ENCODE measurements at places on chromosomes 4 and X.

DNA sequence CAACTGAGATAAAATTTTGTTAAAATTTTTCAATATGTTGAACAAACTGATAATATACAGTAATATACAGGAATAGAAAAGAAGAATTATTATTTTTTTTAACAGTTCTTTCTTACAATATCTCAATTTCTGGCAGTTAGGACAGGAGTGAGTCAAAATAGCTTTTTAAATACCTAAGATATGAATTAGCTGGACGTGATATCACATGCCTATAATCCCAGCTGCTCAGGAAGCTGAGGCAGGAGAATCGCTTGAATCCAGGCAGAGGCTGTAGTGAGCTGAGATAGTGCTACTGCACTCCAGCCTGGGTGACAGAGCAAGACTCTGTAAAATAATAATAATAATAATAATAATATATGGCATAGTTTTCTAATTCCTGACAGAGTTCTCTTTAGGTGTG lies 1039.3 kb downstream of the STPG2 start:
- DNase-seq, result no peak

DNA sequence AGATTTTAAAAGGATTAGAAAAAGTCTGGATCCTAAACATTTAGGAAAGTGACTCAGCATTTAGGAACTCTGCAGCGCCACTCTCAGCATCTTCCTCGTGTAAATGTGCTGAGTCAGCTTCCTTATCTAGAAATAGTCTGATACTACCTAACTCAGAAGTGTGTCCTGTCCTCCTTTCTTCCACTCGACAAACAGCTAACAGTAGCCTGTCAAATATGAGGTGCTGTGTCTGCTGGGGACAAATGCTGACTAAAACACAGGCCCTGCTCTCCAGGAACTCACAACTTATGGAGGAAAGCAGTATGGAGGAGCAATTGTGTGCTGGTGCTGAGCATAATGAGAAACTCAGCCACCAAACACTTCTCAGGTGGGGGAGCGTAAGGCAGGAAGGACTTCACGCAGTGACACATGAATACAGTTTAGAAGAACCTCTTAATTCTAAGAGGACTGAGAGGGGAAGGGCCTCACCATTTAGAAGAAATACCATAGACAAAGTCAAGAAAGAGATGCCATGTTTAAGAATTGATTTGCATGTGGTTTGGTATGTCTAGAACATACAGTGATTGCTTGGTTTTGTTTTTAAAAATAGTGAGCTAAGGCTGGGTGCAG lies 125.3 kb downstream of the SOWAHB start:
- no peak for DNase-seq

GRCh38 chr4:177455561-177455970 lies 13.3 kb upstream of the AGA start:
- DNase-seq, result no peak

DNA sequence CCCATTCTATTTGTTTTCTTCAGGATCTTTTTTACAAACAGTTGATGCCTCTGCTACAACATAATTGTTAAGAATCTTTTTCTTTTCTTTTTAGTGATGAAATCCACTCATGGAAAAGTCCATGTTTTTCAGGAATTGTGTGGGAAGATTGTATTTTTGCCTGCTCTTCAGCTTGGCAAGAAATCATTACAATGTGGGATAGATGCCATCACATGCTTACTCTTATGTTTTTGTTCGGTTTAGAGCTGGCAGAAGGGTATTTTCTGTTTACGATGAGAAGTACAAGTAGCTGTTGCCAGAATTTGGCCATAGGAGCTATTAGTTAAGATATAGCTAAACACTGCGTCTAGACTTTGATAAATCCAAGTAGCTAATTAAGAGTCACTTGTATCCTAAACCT lies 2585.3 kb downstream of the ARAP2 start:
- DNase-seq, result no peak

GRCh38 chrX:133979641-133980230 lies 5.7 kb downstream of the GPC3 start:
- DNase-seq, result no peak

DNA sequence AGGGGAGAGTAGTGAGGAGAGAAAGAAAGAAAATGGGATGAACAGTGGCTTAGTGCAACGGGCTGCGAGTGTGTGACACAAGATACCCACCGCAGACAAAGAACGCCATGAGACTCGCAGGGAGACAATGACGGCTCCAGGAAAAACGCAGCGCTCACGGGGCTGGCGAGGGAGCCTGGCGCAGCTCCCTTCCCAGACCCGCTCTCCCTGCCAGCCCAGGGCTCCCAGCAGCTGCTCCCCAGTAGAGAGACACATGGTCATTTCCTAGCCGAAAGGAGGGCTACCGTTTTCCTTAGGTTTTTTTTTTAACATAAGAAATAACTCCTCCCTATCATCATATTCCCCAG lies 149.5 kb downstream of the MAML3 start:
- DNase-seq, result no peak

DNA sequence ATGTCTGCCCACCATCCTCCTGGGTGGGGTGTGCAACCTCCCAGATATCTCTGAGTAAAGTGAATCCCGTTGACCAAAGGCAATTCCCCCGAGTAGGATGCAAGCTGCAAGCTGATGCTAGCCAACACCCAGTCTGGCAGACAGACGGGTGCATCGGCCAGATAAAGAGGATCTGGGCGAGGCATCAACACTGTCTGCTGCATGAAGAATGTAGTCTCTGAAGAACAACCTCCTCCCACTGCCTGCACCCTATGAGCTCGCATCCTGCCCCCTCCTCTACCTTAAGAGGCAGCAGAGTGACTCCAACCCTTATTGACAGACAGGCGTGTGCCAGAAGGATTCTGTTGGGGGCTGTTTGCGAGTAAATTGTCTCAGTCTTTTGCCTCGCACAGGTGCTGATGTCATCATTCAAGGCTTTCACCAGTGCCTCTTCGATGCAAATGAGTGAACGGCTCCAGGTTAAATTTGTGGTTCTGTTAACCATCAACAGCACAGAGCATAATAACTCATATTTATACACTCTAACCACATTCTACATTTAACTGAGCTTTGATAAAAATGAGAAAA lies 546.9 kb downstream of the BCOR start:
- DNase-seq, result no peak

- DNase-seq, result no peak
Observed at GRCh38 chrX:80876877-80877276, 67.2 kb upstream of the BRWD3 start.

GRCh38 chr4:86484241-86484640 lies 109.9 kb upstream of the PTPN13 start:
- DNase-seq, result no peak

GRCh38 chrX:87583679-87584078 lies 66.1 kb downstream of the KLHL4 start:
- no peak for DNase-seq

- DNase-seq, result no peak
Observed at GRCh38 chrX:71198066-71198465, 25.0 kb upstream of the GJB1 start.

- DNase-seq, result no peak
Observed at GRCh38 chr4:174910271-174910670, 7.9 kb upstream of the ADAM29 start.

DNA sequence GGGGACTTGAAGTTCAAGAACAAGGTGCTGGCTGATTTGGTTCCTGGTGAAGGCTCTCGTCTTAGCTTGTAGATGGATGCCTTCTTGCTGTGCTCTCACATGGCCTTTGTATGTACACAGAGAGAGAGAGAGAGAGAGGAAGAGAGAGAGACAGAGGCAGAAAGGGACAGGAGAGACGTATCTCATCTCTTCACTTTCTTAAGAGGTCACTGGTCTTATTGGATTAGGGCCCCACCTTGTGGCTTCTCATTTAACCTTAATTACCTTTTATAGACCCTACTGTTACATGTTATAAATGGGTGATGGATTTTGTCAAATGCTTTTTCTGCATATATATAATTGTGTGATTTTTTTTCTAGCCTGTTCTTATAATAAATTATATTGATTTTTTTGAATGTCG lies 1444.2 kb downstream of the ADGRL3 start:
- DNase-seq, result peak; percentile 18

- DNase-seq, result no peak
Observed at GRCh38 chr4:174204164-174204831, 79.2 kb downstream of the FBXO8 start.

- no peak for DNase-seq
Observed at GRCh38 chr4:169761846-169762245, 4.1 kb upstream of the HPF1 start.

GRCh38 chr4:86946868-86947500 lies 12.2 kb downstream of the AFF1 start:
- DNase-seq, result no peak

DNA sequence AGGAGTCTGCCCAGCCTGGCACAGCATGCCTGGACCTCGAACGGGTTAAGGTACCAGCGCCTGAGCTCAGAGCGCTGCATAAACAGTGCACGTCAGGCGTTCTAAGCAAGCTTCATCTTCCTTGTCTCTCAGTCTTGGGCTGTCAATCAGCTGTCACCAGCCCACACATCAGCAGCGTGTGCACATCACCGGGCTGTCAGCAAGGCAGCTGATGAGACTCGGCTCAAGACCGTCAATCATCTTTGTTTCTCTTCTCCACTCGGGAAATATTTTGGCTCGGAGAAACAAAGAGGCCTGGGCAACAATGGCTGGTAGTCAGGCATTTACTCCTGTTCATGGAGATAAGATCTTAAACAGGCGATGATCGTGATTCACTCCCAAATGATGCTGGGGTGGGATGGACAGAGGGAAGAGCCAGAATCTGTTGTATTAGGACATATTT lies 141.3 kb downstream of the LDB2 start:
- DNase-seq, result no peak

DNA sequence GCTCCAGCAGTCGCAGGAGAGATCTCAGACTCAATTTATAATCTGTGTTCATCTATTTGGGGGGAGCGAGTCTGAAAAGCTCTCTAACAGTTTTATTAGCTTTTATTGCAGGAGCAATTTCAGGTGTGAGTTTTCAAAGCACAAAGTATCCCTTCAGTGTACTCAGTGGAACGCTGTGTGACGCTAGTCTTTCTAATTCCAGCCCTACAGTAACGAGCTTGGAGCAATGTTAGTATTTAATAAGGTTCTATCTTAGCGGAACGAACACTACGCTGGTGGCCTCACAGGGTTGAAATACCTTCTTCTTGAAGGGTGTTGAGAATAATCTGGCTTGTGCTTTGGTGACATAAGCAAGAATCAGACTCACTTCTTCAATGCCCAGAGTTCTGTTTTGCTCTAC lies 8.4 kb downstream of the HS3ST1 start:
- no peak for DNase-seq

GRCh38 chr4:121156822-121157769 lies 7.0 kb downstream of the TNIP3 start:
- peak; percentile 16 for DNase-seq

- DNase-seq, result no peak
Observed at GRCh38 chr4:123749383-123749782, 352.8 kb downstream of the SPRY1 start.

DNA sequence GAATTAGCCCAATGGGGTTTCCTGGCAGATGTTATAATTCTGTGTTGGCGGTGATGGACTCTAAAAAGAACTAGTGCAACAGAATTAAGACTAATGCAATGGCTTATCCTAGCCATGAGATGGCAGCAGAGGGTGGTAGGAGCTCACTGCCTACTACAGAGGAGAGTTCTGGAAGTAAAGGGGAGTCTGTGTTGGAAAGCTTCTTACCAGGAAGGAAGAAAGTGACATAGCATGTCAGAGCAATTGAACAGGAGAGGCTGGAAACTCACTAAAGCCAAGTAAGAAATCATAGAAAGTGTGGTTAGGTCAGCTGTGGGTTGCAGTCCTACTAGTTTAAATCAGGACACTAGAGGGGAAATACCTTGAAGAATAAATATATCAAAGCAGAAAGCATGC lies 6.3 kb upstream of the TRPC5OS start:
- peak; percentile 38 for DNase-seq

DNA sequence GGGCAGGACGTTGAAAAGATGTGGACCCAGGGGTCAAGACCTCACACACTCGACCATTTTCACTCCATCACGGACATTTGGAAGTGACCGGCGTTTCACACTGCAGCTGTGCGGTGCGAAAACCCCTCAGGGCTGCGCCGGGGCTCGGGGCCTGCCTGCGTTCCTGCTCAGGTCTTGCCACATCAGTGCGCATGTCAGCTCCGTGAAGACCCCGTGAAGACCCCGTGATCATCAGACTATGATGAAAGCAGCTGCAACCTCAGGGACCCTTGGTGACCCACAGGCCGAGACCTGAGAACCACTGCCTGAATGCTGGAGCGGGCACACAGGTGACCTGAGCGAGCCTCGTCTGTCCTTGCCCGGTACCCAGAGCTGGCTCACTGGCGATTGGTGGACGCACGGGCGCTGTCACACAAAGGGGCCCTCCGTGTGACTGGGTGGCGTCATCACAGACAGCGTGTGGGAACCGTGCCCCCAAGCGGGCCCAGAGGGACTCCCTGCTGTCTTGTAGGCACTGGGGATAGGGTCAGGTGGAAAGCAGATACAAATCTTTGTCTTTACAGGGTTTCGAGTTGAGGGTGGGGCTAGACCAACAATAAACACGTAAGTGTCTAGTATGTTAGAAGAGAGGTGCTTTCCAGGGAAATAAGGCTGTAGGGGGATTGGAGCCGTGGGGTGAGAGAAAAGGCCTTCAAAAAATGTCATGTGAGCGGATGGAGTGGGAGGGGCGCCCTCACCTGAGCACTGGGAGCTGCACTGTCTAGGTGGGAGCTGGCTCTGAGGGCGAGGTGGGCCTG lies 12.7 kb downstream of the MSANTD1 start:
- peak; percentile 21 for DNase-seq

DNA sequence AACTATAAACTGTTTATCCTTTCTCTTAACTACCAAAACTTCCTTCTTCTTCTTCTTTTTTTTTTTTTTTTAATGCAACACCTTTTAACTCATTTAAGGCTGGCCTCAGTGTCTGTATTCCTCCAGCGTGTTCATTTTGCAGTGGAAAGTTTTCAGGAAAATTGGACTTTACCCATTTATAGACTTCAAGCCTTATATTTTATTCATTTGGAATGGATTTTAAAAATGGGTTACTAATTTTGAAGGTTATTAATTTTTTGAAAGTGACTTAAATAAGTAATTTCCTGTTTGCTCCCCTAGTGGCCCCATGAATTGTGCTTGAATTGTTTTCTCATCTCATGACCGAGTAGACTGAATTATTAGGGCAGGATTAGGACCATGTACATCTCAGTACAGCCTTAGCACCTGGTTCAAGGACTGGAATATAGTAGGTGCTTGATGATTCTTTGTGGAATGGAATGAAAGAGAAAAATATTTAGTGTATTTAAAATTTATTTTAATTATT lies 282.7 kb downstream of the ANKRD50 start:
- DNase-seq, result no peak

- peak; percentile 39 for DNase-seq
Observed at GRCh38 chrX:54447461-54447860, 7.3 kb downstream of the TSR2 start.

DNA sequence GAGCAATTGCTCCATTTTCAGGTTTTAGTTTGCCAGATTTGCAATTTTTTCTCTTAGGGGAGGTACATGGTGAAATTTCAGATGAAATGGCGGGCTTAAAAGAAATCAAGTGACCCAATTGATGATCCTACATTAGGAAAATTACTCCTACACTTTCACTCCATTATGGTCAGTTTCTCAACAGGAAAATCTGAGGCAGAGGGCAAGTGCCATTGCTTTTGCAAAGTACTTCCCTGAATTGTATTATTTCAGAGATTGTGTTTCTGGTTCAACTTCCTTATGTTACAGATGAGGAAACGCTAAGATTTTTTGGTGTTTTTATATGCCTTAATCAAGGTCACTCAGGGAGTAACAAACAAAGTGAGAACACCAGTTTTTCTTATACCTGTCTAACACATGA lies 302.2 kb downstream of the ARAP2 start:
- no peak for DNase-seq

All from D341Med (cell line).